ENCODE measurements at places on chromosomes 5 and 9.

GRCh38 chr5:42655982-42656650, 100.5 kb upstream of the CCDC152 start:
- no peak for DNase-seq

DNA sequence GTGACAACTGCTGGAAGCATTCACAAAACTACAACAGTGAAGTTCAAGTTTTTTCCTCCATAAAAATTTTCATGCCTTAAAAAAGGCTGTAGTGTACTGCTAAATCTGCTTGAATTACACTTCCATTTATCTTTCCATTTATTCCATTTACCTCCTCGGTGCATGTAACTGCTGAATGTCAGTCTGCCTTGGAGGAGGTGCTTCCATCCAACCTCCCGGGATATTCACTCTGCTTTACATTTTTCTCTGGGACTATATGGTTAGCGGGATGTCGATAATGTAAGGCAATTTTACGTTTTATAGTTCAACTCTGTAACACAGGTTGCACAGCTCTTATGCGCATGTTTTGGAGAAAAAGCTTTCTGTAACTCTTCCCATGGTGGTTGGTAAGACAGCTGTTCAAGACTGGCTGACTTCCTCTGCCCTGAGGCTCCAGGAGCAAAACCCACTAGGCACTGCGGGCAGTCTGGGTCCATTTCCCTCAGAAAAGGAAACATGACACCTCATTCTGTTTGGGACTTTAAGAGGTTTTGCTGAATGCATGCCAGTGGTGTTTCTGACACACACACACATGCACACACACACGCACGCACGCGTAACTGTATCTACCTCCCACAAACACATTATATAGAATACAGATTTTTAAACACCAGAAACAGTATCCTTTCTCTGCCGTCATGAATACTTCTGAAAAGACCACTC, 66.1 kb downstream of the SPTLC1 start:
- no peak for DNase-seq

DNA sequence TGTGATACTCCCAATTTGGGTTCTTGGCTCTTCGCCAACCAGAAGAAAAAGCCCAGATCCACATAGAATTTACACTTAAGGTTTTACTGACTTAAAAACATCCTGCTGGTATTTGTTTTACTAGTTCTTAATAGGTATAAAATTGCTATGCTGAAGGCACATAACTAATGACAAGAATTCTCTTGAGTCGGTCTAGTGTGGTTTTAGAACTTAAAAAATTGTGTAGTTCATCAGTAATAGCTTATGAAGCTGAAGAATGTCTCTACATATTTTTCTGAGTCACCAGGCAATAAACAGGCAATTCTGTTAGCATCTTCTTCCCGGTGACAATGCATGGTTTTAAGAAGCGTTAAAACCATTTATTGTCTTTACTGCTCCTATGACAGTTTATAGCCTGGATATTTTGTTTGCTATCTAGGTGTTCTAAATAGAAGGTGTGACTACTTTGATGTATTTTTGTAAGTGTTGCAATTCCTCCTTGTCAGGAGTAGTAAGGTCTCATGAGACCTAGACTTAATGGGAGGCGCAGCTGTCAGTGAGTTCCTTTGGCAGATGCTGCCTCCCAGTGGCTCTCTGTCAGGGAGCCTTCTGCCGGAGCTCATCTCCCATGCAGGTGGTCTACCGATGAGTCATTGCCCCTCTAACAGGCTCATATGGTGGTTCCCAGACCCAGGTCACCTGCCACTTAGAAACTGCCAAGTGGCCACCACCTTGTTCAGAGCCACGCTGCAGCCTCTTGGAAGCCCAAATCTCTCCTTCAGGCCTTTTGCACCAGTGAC, 173.8 kb downstream of the MAST4 start:
- peak; percentile 20 for DNase-seq

GRCh38 chr9:36728651-36729520, 156.2 kb downstream of the MELK start:
- DNase-seq, result peak; percentile 68

DNA sequence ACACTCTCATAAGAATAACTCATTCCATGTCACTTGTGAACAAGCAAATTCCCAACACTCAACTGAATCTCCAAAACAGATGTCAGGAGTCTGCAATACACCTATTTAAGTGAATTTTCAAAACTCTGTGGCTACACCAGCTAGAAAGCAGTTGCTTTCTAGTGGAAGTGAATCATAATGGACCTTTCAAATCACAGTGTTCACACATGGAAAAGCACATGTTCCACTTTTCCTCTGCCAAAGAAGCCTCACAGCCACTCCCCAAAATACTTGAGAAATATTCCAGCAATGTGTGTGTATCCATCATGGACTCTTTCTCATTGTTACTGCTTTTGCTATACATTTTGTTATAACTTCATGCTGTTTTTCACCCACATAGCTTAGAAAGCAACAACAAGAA, 17.4 kb downstream of the MARCHF3 start:
- no peak for DNase-seq

GRCh38 chr5:14902826-14903560, 31.4 kb upstream of the ANKH start:
- no peak for DNase-seq

DNA sequence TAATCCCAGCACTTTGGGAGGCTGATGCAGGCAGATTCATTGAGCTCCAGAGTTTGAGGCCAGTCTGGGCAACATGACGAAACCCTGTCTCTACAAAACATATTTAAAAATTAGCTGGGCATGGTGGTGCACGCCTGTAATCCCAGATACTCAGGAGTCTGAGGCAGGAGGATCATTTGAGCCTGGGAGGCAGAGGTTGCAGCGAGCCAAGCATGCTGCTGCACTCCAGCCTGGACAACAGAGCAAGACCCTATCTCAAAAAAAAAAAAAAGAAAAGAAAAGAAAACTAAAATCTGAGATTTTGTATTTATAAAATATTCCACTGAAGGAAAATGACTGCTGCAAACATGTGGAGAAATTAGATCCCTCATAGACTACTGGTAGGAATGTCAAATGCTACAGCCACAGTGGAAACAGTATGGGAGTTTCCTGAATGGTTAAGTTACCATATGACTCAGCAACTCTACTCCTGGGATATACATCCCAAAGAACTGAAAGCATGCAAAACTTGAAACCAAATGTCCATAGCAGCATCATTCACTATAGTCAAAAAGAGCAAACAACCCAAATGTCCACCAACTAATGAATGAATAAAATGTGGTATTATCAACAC, 106.1 kb downstream of the UBAP2 start:
- DNase-seq, result no peak

DNA sequence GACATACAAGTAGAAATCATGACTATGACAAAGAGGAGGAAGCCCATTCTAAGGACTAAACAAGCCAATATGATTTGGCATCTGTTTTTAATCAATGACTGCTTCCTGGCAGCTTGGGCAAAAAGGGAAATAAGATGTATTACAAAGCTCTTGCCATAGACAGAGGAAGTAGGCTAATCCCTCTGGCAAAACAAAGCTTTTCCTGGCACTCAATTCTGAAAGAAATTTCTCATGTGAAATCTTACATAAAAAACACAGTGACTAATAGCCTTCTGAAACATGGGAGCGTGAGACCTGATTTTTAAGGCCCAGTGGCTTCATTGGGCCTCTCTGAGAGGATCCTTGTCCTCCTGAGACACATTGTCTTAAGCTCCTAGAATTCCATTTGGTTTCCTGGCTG, 93.6 kb downstream of the COL23A1 start:
- no peak for DNase-seq

- no peak for DNase-seq
Observed at GRCh38 chr5:157549954-157550549, 25.5 kb downstream of the ADAM19 start.

DNA sequence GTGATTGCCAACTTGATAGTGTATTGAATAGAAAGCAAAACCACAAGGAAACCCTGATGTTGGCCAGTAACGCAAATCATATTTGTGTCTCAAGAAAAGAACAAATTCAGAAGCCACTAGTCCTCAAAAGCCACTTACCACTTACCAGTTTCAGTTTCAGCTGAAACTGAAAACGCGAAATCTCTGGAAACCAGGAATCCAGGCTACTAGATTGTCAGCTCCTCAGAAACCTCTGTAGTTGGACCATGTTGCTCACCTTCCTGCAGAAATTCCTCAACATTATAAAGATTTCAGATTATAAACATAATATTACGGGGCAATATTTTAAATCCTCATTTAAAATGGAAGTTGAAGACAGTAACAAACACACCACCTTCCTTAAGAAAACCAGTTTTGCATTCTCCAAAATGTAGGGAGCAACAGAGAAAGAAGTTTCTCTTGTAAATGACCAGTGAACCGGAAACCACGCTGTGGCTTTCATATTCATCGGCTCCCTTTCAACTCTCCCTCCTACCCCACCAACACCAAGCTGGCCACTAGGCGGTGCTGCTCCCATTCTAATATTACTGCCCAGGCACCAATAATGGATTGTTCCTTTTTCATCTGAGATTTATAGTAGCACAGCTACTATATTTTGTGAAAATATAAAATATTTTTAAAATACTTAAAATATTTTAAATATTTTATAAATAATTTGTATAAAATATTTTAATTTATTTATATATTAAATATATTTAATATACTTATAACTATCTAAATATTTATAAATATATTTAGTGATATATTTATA, 8.7 kb upstream of the TMED7 start:
- DNase-seq, result peak; percentile 85

GRCh38 chr9:78479441-78479840, 182.5 kb downstream of the PSAT1 start:
- DNase-seq, result peak; percentile 64

- no peak for DNase-seq
Observed at GRCh38 chr9:133472277-133472645, 6.6 kb downstream of the SLC2A6 start.

DNA sequence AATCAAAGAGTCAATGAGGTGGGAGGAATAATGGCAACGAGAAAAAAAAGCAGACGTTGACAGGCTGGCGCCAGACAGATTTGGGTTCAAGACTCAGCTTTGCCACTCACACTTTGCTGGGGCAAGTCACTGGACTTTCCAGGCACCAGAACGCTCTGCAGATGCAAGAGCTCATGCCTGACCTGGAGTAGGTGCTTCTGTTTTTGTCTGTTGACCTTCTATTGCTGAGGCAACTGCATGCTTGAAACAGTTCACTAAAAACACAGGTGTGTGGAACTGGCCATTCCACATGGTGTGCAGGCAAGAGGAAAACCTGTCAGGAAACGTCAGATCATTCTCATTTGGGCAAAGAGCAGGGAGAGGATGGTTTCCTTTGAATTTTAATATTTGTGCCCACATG, 161.2 kb upstream of the SMIM23 start:
- no peak for DNase-seq

DNA sequence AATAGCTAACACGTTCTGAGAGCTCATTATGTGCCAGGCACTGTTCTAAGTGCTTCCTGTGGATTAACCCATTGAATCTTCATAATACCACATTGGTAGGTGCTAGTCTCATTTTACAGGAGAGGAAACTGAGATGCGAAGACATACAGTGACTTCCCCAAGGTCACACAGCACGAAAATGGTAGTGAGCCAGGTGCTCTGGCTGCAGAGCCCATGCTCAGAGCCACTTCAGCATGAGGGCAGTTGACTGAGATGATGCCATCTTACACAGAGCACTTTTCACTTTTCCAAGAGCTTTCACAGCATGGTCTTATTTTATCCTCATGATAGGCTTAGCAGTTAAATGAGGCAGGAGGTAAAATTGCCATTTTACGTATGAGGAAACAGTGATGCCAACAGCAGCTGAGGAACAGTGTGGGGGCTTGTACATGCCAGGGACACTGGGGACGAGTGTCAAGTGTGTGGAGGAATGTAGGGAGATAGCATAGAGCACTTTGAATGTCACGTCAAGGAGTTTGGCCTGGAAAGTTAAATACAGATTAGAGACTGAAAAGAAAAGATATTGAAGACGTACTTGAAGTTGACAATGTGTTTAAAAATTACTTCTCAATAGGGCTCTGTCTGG, 180.0 kb downstream of the KIF4B start:
- no peak for DNase-seq

DNA sequence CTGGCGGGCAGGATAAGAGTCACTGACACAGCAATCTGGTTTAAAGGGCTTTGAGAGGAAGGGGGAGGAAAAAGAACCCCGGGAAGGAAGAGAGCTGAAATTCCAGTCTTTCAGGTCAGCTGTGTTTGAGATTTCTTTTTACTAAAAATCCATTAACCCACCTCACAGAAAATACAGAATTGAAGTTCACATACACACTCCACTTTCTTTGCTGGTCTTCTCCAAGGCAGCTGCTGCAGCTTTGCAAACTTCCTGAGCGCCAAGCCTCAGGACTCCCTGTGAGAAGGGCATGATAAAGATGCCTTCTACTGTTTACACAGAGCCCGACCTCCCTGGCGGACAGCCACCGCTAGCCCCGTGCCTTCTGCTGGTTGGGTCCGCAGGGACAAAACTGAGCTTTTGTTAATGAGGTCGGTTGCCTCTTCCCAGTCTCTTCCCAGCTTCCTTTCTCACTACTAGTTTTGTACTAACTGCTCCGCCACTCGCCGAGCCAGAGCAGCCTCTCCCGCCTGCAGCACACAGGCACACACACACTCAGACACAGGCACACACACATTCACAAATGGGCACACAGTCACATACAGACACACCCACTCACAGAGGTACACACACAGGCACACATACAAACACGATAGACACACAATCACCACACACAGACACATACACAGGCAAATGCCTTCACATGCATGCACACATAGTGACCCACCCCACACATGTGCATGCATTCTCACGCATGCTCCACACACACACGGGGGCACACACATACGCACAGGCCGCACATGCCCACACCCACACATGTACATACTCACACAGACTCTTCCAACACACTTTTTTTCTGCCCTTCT, at the start of gene FREM1:
Gene FREM1, minus strand, starts transcription at position 468 of the 845 bp plus-strand sequence. CDS start 41,451 bp downstream, outside the sequence.
- DNase-seq, result no peak

DNA sequence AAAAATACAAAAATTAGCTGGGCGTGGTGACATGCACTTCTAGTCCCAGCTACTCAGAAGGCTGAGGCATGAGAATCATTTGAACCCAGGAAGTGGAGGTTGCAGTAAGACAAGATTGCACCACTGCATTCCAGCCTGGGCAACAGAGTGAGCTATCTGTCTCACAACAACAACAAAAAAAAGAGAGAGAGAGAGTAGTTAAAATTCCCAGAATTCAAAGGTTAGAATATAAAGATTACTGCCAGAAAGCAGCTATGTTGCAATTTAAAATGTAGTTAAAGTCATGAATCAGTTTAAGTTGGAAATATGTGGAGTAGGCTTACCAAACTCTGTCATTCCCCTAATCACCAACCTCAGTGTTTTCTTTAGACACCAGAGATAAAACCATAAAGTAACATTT, 58.7 kb upstream of the SUSD1 start:
- no peak for DNase-seq

- no peak for DNase-seq
Observed at GRCh38 chr5:79284846-79285245, 48.9 kb downstream of the JMY start.

GRCh38 chr9:16653491-16654399, 216.7 kb downstream of the BNC2 start:
- DNase-seq, result no peak

DNA sequence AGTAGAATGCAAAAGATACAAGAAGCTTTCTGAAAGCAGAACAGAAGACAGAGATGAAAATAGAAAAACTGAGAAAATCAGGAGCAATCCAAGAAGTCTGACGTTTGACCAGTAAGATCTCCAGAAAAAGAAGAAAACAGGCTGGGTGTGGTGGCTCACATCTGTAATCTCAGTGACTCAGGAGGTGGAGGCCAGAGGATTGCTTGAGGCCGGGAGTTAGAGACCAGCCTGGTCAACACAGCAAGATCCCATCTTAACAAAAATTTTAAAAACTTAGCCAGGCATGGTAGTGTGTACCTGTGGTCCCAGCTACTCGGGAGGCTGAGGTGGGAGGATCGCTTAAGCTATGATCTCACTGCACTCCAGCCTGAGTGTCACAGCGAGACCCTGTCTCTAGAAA, 15.9 kb downstream of the RETREG1 start:
- no peak for DNase-seq
